ENCODE measurements at places on chromosomes 2 and 18.

DNA sequence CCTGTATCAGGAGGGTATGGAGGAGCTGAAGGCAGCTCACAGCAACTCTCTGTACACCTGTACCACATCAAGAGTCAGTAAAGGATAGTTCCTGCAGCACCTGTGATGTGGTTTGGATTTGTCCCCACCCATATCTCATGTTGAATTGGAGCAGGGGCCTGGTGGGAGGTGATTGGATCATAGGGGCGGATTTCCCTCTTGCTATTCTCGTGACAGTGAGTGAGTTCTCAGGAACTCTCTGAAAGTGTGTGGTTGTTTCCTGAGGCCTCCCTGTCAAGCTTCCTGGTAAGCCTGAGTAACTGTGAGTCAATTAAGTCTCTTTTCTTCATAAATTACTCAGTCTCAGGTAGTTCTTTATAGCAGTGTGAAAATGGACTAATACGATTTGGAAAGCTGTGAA lies 28.9 kb downstream of the OSBPL1A start:
- DNase-seq = no peak

- DNase-seq = no peak
Measured at GRCh38 chr18:27164905-27165304, 20.2 kb downstream of the CHST9 start.

DNA sequence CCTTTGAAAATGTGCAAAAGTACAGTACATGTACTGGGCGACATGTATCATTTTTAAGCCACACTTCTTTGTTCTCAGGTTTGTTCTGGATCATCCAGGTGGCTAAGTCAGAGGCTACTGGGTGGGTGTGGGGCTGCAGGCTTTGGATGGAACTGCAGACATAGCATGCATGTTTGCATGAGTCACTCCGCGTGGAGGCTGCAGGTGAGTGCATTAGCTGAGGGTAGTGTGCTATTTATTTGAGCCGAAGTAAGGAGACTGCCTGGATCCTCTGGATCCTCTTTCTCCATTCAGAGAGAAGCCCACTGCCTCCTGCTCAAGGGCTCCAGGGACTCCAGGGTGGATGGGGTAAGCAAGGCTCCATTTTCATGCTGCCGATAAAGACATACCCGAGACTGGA lies 9.4 kb upstream of the NEURL3 start:
- peak; percentile 52 for DNase-seq

DNA sequence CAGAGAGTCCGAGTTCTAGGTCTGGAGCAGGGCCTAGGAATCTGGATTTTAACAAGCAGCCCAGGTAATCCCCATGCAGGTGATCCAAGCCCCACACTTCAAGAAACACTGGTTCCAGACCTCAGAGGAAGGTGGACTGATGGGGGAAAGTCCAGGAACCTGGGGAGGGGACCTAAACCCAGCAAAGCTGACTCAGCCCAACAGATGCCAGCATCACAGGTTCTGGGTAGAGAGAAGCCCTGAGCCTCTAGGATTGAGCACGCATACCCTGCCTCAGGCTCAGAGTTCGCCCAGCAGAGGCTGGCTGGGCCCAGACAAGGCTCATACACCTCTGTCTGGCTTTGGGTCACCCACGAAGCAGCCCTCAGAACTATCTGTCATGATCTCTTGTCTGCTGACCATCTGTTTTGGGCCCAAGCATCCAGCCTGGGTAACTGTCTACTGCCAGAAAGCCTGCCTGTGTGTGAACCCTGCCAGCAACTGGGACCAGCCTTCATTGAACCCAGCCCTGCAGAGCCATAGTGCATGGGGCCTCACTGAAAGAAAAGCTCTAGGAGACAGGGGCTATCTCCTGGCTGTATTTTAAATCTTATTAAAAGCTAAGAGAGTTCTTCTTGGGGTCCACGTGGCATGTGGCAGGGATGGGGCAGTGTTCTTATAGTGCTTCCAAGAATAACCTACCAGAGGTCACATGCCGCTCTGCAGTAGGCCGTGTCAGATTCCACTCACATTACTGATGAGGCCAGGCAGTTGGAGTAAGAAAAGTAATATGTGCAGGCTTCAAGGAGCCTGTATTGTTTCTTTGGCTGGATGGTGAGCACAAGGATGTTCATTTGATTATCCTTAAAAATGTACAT lies 7.4 kb downstream of the TMEM127 start:
- no peak for DNase-seq

GRCh38 chr2:36379710-36380448 lies 24.3 kb downstream of the CRIM1 start:
- no peak for DNase-seq

Data from coronary artery (tissue), 2 donors.